Forelimb muscle (tissue), 1 donor: ENCODE measurements at places on chromosomes 3 and 15. TPM values are rescaled to one million over a fixed set of nuclear protein-coding genes. Genes with fewer than 3 reads are reported as not detected.

Gene SENP5
- 20.9 TPM for polyA plus RNA-seq

DNA sequence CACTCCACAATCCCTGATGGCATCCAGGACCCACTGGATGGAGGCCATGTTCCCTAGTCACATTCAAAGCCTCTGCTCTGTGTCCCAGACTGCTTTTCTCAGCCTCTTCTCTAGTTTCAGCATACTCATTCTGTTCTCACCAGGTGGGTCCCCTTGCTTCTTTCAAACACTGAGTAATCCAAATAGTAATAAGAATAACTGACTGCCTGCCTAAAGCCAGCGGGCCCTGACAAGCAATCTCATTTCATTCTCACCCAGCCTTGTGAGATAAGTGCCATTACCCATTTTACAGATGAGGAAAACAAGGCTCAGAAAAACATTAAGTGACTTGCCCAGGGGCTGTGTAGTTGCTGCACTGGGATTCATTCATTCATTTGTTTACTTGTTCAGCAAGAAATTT, 25.4 kb downstream of the MAPKAPK3 start:
- DNase-seq, result no peak

DNA sequence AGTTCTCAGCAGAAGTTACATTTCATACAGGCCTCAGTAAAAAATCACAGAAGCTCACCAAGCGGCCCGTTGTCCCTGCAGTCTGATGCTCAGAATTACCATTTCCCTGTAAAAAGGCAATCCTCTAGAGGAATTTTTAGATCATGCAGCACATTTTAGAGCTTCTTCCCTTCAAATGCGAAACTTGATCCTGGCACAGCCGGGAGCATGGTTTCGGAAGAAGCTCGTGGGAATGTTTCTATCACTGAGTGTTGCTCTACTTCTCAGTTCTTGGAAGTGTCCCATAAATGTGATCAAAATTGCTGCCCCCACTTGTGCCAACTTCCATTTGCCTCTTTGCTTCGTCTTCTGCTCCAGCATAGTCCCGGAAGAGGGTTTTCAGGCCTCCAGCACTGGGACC, 3.8 kb upstream of the H1-8 start:
- no peak for DNase-seq

DNA sequence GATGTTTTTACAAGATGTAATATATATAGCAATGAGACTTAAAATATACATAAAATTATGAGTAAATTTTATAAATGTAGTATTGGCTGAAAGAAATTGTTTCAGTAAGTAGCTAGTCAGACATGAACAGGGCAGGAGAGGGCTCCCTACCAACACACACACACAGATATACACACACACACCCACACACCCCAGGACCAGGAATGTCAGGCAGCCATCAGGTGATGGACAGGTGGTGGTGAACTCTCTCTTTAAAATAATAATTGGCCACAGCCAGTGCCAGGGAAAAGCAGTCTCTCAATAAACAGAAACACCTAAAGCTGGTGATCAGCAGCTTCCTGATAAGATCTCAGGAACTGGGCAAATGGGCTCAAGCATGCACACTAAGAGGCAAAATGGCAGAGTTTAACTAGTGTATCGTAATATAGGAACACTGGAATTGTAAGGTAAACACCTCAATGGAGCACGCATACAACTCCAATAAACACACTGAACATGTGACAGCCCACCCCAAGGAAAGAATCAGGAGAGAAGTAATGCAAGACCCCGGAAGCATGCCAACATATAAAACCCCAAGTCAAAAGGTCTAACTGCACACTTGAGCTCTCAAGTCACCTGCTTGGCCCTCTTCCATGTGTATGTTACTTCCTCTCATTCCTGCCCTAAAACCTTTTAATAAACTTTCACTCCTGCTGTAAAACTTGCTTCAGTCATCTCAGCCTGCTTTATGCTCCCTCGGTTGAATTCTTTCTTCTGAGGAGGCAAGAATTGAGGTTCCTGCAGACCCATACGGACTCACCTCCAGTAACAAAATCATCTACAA, 1034.1 kb upstream of the SEMA6D start:
- no peak for DNase-seq

DNA sequence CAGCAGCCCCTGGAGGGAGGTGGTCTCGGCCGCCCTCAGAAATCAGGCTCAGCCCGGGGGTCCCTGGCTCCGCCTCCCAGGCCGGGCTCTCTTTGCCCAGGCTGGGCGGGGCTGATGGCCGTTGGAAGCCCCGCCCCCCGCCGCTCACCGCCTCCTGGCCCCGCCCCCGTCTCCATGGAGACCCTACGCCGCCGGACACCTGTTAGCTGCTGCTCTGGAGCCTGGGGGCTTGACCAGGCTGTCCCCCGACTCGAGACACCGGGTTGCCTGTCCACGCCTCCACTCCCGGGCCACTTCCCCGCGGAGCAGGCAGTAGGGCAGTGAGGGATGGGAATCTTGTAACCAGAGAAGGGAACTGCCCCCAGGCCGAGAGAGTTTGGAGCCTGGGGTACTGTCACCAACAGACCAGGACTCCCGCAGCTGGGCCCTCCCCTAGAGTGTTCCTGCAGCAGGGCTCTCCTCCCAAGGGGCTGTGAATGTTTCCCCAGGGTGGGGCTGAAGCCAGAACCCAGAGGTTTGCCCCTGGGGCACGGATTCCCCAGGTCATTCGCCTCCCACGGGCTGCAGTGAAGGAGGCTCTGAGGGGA, 27.8 kb upstream of the RPL32 start:
- no peak for DNase-seq

GRCh38 chr15:90177012-90177411, 24.1 kb upstream of the SEMA4B start:
- DNase-seq, result no peak

- no peak for DNase-seq
Observed at GRCh38 chr3:108486338-108486737, 24.1 kb downstream of the MYH15 start.

GRCh38 chr3:197350446-197350845, 52.0 kb upstream of the DLG1 start:
- DNase-seq, result no peak
